Bronchial epithelial cell (primary cell): ENCODE measurements at places on chromosomes 16 and 17. TPM values are rescaled to one million over a fixed set of nuclear protein-coding genes. Genes with fewer than 3 reads are reported as not detected.

DNA sequence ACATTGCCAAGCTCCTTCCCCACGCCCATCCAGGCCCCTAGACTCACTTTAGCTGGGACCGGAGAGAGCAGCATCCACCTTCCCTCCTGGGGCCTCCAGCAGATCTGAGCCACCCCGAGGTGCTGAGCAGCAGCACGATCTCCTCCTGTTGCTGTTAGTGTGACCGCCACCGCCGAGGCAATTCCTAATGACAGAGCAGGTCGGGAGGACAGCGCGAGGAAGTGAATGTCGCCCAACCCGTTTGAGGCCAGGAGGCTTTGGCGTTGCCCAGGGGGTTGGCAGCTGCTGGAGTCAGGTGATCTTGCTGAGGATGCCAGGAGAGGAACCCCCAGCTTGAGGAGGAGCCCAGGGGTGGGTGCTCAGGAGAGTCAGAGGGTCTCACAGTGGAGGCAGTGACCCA lies at the start of gene RNF222:
Gene RNF222, minus strand, starts transcription at position 192 of the 400 bp plus-strand sequence. CDS start 4,366 bp downstream, outside the sequence.
- DNase-seq: no peak

Gene C16orf74
- total RNA-seq: 157 and 167 TPM in 2 replicates

DNA sequence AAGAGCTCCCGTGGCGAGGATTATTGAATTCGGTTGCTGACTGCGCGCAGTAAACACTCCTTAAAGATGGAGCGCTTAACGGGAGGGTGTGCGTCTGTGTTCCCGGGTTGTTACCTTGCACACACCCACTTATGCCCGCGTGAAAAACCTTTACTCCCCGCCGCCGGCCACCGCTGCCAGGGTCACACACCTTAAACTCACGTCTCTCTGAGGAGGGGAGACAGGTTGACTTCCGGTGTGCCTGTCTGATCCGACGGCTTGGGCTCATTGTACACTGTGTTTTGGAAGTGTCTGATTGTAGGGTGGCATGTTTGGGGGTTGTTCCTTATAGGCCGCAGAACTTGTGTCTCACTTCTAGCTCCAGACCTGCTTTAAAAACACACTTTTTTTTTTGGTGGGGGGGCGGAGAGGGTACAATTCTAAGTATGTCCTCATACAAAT lies 66.8 kb downstream of the KPNA2 start:
- DNase-seq: no peak

GRCh38 chr17:896953-897661 lies 82.5 kb downstream of the NXN start:
- no peak for DNase-seq

Gene ABCA10
- 0.79 and 1.3 TPM in 2 replicates for total RNA-seq

DNA sequence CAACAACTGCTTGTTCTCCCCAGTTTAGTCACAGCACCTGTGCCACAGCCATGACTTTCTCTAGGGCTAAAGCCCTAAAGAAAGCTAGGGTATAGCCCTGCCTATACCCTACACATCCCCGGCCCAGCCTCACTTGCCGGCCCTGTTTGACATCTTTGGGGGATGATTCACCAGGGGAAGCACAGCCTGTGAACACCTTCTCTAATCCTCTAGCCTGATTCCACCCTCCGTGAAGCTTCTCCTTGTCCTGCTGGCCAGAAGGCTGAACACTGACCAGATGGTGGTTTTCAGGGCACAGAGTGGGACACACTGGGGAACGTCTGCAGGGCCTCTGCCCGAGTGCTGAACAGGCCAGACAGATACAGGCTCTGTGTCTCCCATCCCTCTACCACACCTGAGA lies 6.0 kb downstream of the CLEC16A start:
- peak; percentile 72 for DNase-seq

Gene ARHGDIG
- total RNA-seq: 0.51 TPM in 1 of 2 replicates, not detected in the other

DNA sequence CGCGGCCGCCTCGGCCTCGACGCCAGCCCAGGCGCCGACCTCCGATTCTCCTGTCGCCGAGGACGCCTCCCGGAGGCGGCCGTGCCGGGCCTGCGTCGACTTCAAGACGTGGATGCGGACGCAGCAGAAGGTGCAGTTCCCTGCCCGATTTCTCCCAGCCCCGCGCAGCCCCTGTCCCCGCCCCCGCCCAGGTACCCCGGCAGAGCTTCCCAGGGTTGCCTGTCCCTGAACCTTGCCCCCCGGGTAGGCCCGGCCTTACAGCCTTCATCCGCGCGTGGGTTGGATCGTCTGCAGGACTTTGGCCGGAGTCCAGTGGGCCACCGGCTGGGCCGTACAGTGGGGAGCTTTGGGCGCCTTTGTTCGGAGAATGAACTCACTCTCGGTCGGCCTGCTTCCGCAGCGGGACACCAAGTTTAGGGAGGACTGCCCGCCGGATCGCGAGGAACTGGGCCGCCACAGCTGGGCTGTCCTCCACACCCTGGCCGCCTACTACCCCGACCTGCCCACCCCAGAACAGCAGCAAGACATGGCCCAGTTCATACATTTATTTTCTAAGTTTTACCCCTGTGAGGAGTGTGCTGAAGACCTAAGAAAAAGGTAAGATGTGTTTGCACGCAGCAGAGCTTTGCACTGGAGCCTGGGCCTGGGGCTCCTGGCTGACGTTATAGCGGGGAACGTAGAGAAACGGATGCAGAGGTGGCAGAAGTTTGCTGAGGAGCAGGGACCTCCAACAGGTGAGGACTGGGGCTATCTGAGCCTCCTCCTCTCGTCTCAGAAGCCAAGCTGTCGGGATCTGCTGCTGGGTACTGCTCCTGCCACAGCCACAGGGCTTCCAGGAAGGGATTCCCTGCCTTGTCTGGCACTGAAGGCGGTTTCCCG lies 593 bp downstream of the GFER start:
- no peak for DNase-seq

DNA sequence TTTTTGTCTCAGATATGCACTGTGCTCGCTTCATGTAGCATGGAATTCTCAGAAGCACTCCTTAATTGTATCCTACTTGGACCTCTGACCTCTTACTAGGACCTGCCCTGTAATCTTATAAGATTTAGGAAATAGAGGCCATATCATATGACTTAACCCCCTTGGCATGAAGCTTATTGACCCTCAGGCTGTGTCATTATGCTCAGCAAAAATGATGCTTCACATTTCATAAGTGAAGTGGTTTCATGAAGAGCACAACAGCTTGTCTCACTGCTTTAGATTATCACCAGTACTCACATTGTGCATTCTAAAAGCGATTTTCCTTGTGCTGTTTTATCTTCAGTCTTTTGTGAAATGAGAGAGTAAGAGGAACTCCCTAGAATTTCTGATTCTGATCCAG lies 6.4 kb downstream of the PHKB start:
- peak; percentile 43 for DNase-seq

DNA sequence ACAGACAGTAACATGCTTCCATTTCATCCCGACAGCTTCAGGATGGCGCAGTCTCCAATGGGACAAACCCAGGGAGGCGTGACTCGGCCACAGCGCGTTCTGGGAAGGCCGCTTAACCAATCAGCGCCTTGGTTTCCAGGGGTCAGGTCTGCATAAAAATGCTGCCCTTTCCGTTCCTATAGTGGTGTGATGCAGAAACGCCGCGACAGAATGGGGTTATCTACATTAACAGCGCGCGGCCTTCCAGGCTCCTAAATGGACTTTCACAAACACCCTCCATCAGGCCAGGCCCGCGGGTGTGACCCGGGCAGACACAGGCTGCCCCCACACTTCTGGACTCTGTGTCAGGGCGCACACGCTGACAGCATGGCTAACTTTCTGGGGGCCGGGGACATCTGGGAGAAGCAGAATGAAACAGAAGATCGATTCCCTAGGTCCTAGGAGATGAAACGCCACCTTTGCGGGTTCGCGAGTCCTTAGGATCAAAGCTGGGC lies 792 bp downstream of the TMEM231 start:
- peak; percentile 87 for DNase-seq

- DNase-seq: no peak
Observed at GRCh38 chr16:29811896-29812665, at the start of gene PRRT2. PRRT2 (plus strand) TSS chr16:29812193; CDS start chr16:29813055, 862 bp downstream.

- DNase-seq: no peak
Observed at GRCh38 chr17:6487251-6488007, 43.2 kb downstream of the PIMREG start.

DNA sequence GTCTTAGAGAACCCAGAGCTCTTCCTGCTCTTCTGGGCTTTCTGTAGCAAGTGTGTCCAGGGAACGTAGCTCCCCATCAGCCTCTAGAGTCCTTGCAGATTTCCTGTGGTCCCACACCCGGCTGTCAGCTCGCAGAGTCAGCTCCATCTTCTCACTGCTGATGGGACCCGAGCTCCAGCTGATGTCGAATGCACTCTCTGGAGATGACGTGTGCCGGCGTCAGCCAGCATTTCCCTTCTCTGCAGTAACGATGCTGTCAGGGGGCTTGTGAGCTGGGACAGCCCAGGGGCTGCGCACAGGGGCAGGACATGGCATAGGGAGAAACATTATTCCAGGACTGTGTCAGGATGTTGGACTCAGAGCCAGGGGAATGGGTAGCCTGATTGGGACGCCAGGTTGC lies 87.8 kb downstream of the SNX29 start:
- no peak for DNase-seq

DNA sequence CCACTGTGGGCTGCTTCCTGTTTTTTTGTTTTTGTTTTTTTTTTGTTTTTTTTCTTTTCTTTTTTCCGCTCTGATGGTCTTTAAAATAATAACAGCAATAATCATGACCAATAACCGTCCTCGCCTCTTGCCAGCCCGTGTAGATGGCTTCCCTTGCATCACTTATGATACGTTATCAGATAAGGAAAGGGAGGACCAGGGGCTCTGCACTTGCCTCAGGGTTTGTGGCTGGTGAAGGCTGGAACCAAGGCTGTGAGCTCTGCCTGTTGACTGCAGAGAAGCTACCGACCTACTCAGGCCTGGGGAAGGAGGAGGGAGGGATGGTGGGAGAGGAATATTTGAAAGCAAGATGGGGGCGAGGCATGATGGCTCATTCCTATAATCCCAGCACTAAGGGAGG lies 114.0 kb upstream of the SDK2 start:
- DNase-seq: no peak

DNA sequence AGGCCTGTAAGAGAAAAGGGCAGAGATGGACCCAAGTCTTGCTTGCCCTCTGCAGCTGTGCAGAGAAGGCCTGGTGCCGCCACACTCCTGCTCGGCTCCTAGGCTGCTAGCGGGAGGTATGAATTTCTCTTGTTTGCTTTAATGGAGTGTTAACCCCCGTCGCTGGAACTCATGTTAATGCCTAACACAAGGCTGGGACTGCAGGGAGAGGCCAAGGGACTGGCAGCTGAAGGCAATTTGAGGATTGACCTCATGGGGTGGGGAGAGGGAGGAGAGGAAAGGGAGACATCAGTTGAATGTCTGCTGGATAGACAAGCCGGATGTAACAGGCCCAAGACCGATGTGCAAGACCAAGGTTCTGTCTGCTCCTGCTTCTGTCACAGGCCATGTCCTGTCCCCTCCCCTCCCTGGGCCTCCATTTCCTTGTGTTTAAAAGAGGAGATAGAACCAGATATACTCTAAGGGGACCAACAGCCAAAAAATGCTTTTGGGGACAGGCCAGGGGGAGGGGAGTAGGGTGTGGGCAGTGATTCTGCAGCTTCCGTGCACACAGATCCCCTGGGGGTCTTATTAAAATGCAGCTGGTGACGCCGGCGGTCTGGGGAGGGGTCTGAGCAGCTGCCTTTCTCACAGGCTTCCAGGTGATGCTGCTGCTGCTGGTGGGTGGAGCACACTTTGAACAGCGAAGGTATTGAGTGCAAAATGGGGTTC lies 46.7 kb upstream of the TBX2 start:
- no peak for DNase-seq

- no peak for DNase-seq
Observed at GRCh38 chr16:74625500-74626350, 18.8 kb upstream of the GLG1 start.

DNA sequence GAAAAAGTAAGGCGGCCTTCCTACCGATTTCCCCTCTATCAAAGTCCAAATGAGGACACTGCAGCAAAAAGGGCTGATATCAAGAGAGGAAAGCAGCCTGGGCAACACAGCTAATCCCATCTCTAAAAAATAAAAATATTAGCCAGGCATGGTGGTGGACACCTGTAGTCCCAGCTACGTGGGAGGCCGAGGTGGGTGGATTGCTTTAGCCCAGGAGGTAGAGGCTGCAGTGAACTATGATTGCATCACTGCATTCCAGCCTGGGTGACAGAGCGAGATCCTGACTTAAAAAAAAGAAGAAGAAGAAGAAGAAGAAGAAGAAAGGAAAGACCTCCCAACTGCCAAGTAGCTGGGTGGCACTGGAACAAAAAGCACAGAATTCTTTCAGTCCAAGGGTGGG lies 14.4 kb downstream of the CACNB1 start:
- DNase-seq: no peak

Gene CFAP97D1
- total RNA-seq: not detected in 2 replicates

GRCh38 chr17:72142614-72143013 lies 21.8 kb downstream of the SOX9 start:
- DNase-seq: no peak

Gene PRSS21
- 2.8 and 4.5 TPM in 2 replicates for total RNA-seq
